ENCODE measurements at places on chromosomes 5 and 9.

- DNase-seq: no peak
Measured at GRCh38 chr5:140321796-140322195, 18.9 kb upstream of the PFDN1 start.

- DNase-seq: no peak
Measured at GRCh38 chr5:86977190-86977589, 290.5 kb upstream of the RASA1 start.

GRCh38 chr5:112554101-112554977 lies 135.3 kb upstream of the EPB41L4A start:
- no peak for DNase-seq

DNA sequence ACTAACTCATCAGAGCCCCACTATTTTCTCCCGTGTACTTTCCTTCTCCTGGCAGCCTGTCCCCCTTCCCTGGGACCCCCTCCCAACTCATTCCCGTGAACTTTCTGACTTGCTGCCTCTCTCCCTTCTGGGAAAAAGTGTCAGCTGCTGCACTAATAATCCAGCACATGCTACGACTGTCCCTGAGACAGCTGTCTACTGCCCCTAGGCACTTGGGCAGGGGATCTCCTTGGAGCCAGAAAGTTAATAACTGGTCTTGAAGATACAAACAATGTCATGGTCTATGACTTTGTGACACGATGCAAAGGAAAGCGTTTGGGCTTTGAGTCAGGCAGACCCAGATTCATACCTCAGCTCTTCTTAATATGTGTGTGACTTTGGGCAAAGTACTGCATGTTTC lies 10.1 kb upstream of the RNF183 start:
- no peak for DNase-seq

DNA sequence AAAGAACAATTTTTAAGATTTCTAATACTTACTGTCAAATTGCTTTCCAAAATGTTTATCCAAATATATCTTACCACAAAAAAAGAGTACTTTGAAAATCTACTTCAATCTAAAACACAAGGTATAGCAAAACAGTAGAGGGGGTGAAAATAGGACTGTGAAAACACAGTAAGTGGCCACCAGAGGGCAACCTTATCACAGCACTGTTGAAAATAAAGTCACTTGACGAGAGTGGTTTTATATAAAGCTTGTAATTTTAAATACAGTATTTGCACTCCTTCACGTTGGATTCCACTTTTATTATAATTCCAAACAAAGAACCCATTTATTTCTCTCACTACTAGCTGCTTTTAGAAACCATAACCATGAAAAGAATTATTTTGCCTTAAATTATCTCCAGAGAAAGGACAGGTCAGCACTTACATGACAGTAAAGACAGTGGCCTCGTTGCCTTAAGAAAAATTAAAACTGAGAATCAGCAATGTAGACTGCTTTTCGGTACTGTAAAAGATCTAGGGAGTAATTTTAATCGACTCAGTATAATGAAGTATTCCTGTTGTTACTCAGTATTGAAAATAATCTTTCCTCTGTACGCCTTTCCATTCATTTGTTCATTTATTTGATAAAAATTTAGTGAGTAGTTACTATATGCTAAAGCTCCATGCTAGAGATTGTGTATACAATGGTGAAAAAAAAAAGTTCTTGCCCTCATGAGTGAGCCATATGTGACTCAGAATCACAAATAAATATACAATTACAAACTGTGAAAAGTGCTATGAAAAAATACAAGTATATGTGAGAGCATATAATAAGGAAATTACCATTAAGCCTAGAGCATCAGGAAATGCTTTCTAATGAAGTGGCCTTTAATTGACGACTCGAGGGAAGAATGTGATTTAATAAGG lies 40.0 kb upstream of the CDK5RAP2 start:
- DNase-seq: peak; percentile 27

GRCh38 chr5:169710675-169711074 lies 73.6 kb downstream of the DOCK2 start:
- DNase-seq: no peak

GRCh38 chr5:142499591-142500226 lies 174.9 kb upstream of the SPRY4 start:
- no peak for DNase-seq

- no peak for DNase-seq
Measured at GRCh38 chr5:117494188-117494587, 919.6 kb upstream of the SEMA6A start.

- peak; percentile 28 for DNase-seq
Measured at GRCh38 chr5:68287976-68288706, 72.6 kb downstream of the PIK3R1 start.

GRCh38 chr5:73764586-73764985 lies 138.6 kb downstream of the ARHGEF28 start:
- no peak for DNase-seq

- no peak for DNase-seq
Measured at GRCh38 chr5:94855543-94855942, 237.1 kb downstream of the SLF1 start.

DNA sequence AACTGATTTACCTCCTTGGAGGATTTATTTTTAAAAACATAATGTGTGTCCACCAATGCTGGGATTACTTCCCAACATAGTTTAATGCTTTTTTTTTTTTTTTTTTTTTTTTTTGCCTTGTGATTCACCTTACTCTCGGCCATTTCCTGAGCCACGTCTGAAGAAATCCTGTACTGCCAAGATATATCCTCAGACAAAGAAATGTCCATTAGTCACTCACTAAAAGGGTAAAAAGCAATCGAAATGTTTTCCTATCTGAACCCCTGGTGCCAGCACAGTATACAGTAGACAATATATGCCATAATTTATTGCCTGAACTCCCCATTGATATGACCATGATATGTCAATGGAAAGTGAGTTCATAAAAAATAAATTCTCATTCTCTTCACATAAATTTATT lies 344.1 kb downstream of the BNC2 start:
- DNase-seq: no peak

- no peak for DNase-seq
Measured at GRCh38 chr5:126199467-126199866, 223.7 kb upstream of the GRAMD2B start.

DNA sequence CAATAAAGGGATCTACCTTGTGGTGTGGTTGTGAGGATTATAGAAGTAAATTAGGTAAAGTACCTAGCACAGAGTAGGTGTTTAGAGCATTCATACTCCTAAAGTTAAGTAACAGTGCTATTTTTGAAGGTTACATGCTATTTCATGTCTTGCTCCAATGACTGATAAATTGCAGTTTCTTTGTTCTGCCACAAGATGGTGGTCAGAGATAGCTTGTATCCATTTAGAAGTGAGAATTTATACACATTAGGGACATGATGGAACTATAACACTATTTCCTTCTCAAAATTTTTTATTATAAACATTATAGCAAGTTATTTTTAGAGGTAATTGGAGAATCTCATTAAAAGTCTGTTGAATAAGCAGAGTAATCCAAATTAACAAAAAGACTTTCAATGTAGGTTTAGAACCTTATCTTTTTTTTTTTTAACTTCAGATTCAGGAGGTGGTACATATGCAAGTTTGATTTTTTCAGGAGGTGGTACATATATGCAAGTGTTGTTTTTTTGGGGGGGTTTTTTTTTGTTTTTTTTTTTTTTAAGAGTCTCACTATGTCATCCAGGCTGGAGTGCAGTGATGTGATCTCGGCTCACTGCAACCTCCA lies 17.1 kb downstream of the MTREX start:
- no peak for DNase-seq

DNA sequence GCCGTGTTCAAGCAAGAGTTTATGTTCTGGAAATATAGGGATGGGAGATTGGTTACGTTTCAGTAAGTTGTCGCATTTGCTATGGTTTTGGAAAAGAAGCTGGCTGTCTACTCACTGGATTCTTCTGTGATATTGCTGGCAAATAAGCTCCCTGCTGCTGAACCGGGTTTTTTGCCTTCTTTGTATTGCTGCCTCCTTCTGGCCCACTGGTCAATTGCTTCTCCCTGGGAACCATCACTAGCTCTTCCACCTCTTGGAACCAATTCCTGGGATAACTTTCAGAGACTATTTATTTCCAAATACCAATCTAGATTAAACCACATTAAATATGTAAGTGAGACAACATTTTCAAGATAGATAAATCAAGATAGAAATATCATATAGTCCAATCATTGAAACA lies 43.0 kb downstream of the NUDT12 start:
- no peak for DNase-seq

DNA sequence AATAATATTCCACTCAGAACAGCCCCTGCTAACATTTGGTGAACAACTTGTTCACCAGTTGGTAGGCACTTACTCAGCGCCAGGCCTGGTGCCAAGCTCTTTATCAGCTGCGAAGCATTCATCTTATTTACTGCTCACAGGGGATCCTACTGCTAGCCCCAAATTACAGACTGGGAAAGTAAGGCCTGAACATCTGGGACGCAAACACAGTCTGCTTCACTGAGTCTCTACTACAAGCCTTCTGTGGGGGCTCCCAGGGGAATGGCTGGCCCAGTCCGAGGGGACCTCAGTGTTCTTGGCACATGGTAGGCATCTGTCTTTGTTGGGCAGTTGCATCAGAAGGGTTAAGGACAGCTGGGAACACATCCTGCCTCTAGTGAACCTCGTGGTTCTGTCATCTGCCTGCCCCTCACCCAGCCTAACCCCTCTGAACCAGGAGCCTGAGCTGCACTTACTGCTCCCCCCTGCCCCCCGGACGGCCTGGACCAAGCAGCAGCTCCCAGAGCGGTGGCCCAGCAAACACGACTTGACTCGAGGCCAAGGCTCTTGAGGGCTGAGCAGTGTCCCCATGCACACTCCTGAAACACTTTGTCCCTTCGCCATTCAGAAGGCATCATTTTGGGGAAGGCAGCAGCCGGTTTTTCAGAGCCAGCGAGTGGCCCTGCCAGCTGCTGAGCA lies at the start of gene PHYHD1:
PHYHD1 (plus strand) TSS at position 602 of the 678 bp plus-strand sequence. CDS start 1,342 bp downstream, outside the sequence.
- DNase-seq: no peak

- DNase-seq: no peak
Measured at GRCh38 chr5:53891159-53891558, 330.7 kb downstream of the NDUFS4 start.

GRCh38 chr5:163826201-163826600 lies 320.8 kb downstream of the MAT2B start:
- DNase-seq: no peak

GRCh38 chr5:36659411-36659810 lies 53.0 kb downstream of the SLC1A3 start:
- no peak for DNase-seq

DNA sequence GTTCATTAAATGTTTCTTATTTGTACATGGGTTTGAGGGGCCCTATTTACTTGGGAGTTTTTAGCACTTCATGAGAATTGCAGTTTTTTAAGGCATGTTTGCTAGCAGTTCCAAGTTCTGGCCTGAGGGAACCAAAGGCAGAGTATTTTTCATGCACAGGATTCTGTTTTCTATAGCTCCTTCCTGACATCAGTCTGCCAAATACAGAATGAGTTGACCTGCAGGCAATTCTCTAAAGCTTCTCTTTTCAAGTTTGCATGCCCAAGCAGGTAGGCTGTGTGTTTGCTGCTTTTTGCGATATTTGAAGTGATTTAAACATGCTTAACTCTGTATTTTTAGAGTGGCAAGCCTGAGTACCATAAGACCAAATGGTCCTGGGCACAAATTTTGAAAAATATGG lies 75.8 kb downstream of the AOPEP start:
- DNase-seq: no peak

DNA sequence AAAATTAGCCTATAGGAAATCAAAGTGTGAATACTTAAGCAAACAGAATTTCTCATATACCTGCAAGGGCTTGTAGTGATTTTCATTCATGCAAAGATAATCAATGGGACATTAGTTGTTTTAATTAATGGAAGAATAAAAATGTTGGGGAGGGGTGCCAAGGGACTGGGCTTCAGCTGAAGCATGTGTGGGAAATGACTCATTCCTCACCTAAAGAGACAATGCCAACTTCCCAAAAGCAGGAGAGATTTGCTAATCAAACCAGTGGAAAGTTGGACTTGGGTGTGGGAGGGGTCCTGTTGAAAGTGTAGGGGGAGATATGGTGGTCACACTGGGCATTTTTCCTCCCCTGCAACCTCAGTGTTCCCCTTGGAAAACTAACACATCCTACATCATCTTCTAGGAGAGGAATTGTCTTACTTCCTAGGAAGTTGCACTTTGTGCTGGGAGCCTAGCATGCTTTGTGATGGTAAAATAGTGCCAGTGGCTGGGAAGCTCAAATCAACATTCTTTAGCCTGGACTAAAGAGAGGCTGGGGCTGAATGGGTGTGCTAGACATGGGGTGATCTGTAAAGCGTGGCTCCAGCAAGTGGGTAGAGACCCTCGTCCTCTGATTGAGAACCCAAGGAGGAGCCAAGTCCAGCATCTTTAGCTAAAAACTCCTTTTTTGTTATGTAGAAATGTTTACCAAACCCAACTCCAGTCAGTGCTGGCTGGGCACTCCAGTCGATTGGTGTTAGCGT lies 6.4 kb upstream of the LHX2 start:
- DNase-seq: no peak

DNA sequence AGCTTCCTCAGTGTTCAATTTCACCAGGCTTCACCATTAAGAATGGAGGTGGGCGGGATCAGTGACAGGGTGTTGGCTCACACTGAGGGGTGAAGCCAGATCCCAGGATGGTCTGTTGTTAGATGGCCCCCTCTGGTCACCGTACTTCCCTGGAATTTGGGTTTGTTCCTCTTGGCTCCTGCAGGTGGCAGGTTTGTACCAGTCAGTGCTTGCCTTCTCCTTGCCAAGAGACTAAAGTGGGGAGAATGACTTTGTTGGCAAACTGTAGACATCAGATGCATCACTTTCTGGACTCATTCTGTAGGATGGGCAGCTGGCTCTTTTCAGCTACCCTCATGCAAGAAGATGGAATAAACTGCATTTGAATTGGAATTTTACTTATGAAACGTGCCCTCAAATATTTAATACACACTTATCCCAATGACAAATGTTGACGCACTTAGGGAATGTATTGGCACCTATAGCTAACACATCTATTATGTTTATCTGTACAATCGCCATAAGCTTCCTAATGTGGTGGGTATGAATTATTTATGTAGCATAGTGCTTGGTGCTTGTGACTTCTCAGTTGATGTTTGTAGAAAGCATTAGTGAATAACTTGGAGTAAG lies 31.4 kb upstream of the ANKRD55 start:
- DNase-seq: no peak

- DNase-seq: no peak
Measured at GRCh38 chr5:137570070-137570469, 70.9 kb upstream of the SPOCK1 start.

GRCh38 chr9:113317777-113318176 lies 14.6 kb upstream of the RNF183 start:
- DNase-seq: no peak

DNA sequence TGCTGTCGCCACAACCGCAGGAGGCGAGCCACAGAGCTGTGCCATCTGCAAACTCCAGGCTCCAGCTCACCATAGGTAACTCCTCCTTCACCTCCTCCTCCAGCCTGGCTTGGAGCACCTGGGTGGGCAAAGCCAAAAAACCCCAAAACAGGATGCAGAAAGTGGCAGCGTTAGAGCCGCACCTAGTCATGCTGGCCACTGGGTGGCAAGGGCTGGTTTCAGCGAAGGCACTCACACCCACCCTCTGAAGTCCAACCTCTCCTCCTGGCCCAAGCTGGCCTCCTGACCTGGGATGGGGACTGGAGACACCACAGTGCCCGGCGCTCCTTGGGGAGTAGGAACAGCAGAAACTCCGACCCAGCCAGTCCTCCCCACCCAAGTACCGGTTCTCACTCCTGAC lies 28.7 kb upstream of the ZNF354B start:
- DNase-seq: no peak

All from stimulated activated CD4-positive, alpha-beta T cell treated with anti-CD3 and anti-CD28 coated beads, Interleukin-4, amount 100 ng/mL, for 48 hours (primary cell).